T-helper 2 cell (primary cell): ENCODE measurements at places on chromosomes 4 and X.
A peak's percentile ranks its signal among the peaks of the same experiment; 100 is the strongest.

DNA sequence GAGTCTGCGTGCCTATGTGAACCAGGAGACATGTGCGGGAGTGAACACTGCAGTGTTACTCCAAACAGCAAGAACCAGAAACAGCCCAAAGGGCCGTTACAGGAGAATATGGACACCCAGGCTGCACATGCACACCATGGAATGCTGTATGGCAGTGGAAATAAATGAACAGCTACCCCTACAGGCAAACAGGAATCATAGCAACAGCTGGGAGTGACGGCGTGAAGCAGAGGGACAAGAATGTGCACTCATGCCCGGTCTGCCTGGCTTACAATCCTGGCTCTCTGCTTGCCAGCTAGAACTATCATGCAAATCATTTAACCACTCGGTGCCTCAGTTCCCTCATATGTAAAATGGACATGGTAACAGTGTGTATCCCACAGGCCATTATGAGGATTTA is 16.6 kb downstream of the GPKOW start:
- DNase-seq = no peak

- no peak for DNase-seq
These were observed 67.0 kb upstream of the CXorf51A start for GRCh38 chrX:146881521-146881920.

DNA sequence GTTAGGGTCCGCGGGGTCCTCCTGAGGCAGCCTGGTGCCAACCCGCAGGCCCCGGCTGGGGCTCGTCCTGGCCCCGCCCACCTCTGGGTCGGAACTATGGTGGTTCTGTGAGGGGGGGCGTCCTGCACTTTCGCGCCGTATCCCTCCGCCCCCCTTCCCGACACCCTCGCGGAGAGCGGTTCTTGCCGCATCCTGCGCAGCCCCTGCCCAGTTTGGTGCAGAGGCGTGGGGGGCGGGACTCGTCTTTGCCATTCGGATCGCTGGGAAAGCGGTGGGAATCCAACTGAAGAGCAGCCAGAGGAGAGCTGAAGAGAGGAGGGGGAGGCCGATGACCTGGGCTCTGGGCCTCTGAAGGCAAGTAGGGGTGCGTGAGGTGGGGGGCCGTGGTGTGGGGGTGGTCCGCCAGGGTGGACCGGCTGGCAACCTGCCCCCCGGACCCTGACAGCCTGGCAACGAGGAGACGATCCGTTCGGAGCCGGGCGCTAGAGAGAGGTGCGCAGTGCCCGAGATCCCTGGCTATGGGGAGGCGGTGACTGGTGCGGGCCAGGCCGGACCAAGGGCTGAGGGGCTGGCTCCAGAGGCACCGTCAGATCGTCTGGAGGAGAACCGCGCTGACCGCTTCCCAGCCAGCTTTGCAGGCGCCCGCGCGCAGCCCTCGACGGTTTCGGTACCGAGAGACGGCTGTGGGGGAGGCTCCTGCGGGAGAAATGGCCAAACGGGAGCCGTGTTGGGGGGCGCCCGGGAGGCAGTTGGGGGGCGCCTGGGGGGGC is at the start of gene GPRASP1:
TSS of gene GPRASP1 (plus strand) at position 242 of the 770 bp plus-strand sequence. CDS start 2,431 bp downstream, outside the sequence.
- peak; percentile 32 for DNase-seq

GRCh38 chr4:1496116-1496642 is 89.9 kb upstream of the NKX1-1 start:
- no peak for DNase-seq

- no peak for DNase-seq
These were observed 1.3 kb downstream of the NKRF start for GRCh38 chrX:119604766-119605463.

GRCh38 chr4:62288808-62289541 is 1088.8 kb downstream of the ADGRL3 start:
- no peak for DNase-seq

GRCh38 chr4:129062580-129062979 is 30.8 kb downstream of the SCLT1 start:
- no peak for DNase-seq

- no peak for DNase-seq
These were observed 14.3 kb downstream of the SHROOM3 start for GRCh38 chr4:76449362-76449767.

DNA sequence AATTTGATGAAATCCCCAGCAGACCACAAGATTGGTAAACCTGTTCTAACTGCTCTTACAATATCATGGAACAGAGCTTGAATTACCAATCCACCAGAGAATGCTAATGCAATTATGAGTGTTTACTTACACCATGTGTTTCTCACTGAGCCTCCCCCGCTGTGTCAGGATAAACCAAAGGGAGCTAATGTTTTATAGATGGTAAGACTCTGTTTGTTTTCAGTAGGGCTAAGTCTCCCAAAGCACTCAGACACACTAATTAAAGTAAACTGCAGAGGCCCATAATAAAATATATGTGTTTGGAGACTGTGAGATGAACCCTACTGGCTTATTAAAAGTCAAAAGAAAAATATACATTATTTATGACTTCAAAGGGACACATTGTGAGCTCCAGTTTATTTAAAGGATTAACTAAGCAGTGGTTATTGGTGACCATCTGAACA is 261.7 kb upstream of the FAM241A start:
- DNase-seq = no peak

DNA sequence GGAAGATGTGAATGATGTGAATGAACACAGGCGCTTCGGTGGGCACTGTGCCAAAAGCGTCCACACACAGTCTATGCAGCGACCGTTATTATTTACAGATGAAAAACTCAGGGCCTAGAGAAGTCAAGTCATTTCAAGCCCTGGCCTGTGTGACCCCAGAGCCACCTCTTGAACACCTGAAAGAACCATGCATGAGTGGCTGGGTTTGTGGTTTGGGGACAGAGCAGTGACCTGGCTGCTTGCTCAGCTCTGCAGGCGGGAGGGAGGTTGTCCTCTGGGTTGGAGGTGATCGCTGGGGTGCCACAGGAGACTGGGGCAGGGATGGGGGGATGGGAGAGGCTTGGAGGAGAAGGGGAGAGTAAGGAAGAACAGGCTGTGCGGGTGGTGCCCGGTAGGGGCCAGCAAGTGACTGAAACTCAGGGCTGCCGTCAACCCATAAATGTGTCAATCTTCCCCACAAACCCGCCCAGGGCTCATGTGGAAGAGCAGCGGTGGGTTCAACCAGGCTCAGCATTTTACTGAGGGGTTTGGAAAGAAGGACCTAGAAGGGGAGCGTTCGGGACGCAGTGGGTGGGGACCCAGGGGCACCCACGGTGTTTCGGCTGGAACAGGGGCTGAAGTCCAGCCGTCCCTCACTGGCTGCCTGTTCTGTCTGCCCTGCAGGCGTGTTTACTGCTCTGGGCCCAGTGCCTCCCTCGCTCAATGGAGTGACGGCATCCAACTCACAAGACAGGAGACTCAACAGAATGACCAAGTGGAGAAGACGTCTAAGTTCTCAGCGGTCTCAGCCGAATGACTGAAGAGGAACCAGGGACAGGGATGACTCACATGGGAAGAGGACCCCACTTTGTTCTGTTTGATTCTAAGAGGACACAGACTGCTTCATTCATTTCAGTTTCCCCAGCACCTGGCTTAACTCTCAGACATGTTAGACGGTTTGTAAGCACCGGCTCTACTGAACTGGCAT is 167.8 kb downstream of the AFAP1 start:
- DNase-seq = no peak
